ENCODE measurements at places on chromosomes 3 and 15. TPM values are rescaled to one million over a fixed set of nuclear protein-coding genes. Genes with fewer than 3 reads are reported as not detected.

Gene ATP10A
- 1.6 TPM for total RNA-seq

Gene DUOXA2
- not detected for total RNA-seq

Gene LRRC3B
- total RNA-seq, result not detected

Gene CCR9
- total RNA-seq, result 0.76 TPM

Gene FGD5
- 0.12 TPM for total RNA-seq

Gene SPESP1
- total RNA-seq, result 1.1 TPM

Gene CEP97
- total RNA-seq, result 15.0 TPM

Gene GP5
- total RNA-seq, result 0.22 TPM

Gene CCDC12
- 97.3 TPM for total RNA-seq

Gene GASK1A
- 0.15 TPM for total RNA-seq

Gene DPPA4
- 3.3 TPM for total RNA-seq

Gene SLC9C1
- 0.49 TPM for total RNA-seq

Gene PRTG
- not detected for total RNA-seq

Gene ADPRH
- total RNA-seq, result 18.8 TPM

Gene CCR3
- total RNA-seq, result not detected

Gene NR2E3
- not detected for total RNA-seq

Gene SEC22C
- total RNA-seq, result 51.4 TPM

Gene CCR2
- 0.34 TPM for total RNA-seq

Gene CPN2
- not detected for total RNA-seq

Gene UBAP1L
- total RNA-seq, result 19.9 TPM

Gene RYK
- 63.9 TPM for total RNA-seq

Gene CD200
- total RNA-seq, result 36.0 TPM

Gene ANKRD63
- 0.25 TPM for total RNA-seq

Gene TRIM71
- not detected for total RNA-seq

Gene SLC27A2
- total RNA-seq, result 0.49 TPM
